Activated CD4-positive, alpha-beta T cell treated with anti-CD3 and anti-CD28 coated beads, Interleukin-2, amount 50 U/mL, for 4 hours (primary cell): ENCODE measurements at places on chromosomes 3 and 15.

DNA sequence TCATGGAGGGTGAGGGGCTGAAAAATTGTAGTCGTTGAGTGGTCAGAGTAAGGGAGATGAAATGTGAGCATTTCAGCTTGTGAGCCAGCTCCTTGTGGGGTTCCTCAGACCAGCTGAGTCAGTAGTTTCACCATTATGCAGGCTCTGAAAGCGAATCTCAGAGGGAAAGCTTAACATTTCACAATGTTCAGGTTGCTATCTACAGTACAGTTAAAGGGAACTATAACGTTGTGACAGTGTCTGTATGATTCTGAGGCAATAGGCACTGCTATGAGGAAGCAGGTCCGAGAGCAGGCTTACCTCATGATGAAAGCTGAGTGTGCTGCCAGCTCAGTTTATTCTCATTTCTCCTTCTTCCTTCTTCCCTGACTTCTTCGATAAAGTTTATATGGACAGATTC, 469.6 kb downstream of the EDEM1 start:
- no peak for DNase-seq

DNA sequence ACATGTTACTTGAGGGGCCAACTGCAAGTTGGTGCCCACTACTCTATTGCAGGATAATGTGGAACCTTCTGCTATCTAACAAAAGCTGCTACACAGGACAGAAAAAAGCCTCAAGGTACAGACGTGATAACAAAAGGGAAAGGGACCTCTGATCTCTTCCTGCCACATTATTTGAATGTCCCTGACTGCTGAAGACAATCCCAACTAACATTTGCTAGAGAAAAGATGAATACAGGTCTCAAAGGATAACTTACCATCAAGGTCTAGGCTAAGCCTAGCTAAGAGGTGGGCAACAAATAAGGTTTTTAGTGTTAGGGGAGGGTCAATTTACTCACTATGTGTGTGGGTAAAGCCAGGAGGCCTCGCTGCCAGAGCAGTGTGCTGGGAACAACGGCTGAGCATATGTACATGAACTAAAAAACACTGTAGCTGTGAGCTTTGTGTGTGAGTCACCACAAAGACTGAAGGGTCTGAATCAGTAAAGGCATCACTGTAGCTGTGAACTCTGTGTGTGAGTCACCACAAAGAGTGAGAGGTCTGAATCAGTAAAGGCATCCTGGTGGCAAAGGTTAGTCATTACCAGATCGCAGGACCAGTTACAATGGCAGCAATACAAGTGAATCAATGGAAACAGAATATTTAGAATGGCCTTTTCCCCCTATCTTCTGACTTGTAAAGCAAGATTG, 111.7 kb downstream of the LMLN start:
- DNase-seq = peak; percentile 18

DNA sequence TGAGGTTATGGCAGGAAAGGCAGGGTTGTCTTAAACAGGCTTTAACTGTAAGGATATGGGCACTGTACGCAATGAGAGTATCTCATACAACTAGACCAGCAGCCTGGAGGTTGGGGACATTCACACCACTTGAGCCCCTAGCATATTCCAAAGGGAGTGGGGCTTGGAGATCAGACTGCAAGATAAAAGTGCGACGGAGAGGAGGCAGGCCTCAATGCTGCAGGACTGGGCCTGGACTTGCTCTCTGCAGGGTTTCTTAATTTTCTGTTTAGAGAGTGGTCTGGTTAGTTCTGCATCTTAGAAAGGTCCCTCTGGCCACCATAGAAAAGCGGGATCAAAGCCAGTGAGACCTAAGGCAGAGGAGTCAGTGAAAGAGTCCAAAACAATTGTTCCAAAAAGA, 357.7 kb upstream of the NR2F2 start:
- DNase-seq = no peak

DNA sequence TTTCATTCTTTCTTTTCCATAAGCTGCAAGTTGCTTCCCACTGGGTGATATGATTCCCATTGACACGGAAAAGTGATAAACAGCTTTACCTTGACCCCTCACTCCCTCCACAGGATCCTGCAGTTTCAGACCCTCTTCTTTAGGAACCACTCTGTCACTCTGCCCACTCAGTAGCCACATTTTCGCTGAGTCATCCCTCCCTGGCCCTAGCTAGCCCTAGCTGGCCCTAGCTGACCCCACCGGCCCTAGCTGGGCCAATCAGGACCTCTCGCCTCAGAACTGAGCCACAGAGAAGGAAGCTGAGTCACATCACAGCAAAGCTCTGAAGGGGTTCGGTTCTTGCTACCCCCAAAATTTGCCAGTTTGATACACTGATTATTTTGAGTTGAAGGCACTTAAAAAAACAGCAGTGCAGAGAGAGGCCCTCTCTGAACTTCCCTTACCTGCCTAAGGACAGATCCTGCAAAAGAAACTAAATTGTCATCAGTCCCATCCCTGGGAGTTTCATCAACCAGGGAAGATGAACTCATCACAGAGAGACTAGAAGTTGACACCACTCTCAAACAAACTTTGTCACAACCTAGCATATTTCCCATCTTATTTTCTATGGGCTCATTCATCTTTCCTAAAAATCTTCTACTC, 233.5 kb upstream of the PROK2 start:
- no peak for DNase-seq

DNA sequence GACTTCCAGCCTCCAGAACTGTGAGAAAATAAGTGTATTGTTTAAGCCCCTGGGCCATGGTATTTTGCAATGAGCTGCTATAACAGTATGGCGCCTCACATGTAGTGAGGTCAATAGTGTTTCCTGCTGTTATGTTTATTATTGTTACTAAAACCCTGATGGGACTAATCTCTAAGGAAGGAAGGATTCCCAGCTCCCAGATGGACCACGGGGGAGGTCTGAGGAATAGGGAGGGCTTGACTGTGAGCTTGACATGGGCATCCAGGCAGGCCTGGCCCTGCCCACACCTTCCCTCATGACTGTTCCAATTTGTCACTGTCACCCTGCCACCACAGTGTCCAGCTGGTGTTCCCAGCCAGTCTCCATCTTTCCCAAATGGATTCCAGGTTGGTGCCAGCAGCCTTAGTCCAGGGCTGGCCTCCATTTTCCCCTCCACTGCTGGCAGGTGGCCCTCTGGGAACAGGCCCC, 14.5 kb upstream of the SLC41A3 start:
- no peak for DNase-seq

DNA sequence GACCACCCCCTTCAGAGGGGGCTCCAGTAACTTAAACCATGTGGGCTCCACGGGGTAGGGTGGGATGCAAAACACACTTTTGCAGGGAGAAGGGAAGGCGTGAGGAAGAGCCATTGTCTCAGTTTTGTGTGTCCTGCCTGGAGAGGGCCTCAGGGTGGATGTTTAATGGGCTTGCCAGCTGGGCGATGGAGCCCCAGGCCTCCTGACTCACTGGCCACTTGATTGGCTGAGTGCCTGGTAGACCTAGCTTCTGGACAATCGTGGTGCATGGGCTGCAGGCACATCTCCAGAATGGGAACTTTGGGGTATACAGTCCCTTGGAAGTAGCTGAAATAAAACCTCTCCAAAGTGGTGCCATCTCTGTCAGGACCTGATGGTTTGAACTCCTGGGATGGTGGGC, 118.3 kb upstream of the MRPS22 start:
- DNase-seq = no peak

- no peak for DNase-seq
Observed at GRCh38 chr3:149848238-149848637, 35.2 kb downstream of the RNF13 start.

DNA sequence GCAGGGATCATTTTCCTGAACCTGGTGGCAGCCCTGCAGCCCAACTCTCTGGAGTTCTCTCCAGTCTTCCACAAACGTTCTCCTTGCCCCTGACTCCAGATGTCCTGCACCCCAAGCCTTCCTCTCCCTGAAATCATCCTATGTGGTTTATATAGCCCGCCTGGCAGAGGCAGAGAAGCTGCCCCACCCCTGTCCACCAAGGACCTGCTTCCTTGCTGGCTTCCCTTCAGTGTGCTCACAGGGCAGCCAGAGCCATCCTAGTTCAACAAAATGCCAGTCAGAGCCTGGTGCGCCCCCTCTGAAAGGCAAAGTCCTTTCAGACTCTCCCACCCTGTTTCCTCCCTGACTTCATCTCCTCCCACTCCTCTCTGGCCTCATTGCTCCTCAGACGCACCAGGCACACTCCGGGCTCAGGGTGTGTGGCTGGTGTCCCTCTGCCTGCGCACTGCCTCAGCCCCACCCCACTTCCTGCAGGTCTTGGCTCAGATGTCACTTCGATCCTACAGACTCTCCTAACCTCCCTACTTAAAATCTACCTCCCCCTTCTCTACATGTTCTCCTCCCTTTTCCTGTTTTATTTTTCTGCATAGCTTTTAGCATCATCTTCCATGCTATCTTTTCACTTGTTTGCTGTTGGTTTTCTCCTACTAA, 5.9 kb downstream of the KBTBD13 start:
- DNase-seq = no peak

GRCh38 chr3:184807549-184807948, 4.4 kb upstream of the VPS8 start:
- DNase-seq = no peak

GRCh38 chr3:127847236-127847720, 25.0 kb upstream of the MGLL start:
- DNase-seq = no peak

DNA sequence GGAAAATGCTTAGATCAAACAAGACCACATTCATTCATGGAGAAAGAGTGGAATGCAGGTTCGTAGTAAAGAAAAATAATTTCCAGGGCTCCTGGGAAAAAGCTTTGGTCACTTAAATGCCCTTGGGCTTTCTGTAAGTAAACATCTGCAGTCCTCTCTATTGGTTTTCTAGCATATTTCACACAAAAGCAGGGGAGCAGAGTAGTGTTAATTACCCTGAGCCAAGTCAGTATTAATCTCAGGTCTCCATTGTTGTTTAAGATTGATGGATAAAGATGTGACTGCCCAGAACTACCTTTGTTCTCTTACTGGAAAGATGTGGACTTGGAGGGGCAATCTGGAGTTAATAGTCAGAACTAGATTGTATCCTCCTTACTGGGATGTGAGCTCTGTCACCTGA, 242.6 kb downstream of the PTPRG start:
- DNase-seq = no peak

- DNase-seq = no peak
Observed at GRCh38 chr15:90871139-90871715, 2.8 kb downstream of the FURIN start.

- DNase-seq = no peak
Observed at GRCh38 chr3:144774897-144775296, 803.3 kb downstream of the DIPK2A start.

DNA sequence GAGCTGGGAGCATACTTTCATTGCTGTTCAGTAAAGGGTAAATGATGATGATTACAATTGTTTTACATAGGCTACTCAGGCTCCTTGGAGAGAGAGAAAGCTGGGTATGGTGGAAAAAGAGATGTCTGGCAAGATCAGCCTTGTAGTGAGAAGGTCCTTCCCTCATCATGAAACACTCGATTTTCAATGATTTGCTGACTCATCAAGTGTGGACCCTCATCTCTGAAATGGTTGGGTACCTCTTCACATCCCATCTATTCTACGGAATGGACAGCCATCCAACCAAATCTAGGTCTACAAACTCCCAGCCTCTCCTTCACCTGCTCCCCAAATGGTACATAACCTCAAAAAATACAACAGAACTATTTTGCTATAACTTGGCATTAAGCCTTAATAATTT, 370.5 kb upstream of the WNT5A start:
- no peak for DNase-seq

DNA sequence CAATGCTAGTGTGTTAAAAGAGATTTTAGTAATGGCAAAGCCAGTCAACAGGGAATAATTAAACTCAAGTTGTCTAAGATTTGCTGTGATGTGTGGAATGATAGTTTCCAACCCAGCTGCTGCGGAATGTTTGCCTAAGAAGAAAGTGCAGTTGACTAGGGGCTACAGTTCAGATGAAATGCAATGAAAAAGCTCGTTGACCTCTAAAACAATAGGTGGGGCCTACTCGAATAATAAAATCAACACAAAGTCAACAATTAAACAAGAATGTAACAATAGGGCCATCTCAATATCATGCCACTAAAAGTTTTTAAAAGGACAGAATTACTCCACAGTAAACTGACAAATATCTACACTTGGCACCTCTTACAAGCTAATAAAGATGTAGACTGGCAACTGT, 484.2 kb downstream of the MECOM start:
- DNase-seq = no peak

DNA sequence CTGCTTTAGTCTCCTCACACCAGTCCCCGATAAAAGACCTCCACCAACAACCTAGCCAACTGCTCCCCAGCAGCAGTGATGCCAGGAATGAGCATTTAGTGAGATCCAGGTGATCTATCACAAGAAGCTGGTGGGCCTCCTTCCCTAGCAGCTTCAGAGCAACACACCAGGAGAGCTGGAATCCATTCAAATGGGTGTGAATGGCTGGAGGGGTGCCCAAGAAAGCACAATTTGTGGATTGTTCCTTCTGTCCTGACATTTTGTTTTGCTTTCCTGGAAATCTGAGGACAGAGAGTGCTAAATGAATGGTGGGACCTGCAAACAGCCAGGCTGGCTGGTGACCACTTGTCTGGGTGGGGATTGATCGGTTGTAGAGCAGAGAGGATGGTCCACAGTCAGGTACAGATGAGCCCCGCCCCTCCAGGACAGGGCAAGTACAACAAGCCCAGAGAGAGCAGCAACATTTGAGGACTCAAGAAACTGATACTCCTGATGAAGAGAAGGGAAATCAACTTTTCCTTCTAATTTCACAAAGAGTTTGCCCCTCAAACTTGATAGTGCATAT, 316.8 kb downstream of the VPS13C start:
- no peak for DNase-seq

DNA sequence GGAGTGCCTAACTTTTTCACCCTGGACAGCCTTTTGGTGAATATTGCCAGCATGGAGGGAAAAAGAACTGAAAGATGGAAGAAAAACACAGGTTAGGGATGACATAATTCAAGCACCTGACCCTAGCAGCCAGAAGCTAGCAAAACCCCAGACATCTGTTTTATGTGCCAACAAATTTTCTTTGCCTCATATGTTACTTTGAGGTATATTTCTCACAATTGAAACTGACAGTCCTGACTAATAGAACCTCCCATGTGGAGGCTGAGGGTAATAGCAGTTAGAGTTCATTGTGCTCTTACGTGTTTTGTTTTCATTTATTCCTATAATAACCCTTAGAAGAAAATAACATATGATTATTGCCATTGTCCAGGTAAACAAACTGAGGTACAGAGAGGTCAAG, 71.5 kb upstream of the SLC25A26 start:
- no peak for DNase-seq

DNA sequence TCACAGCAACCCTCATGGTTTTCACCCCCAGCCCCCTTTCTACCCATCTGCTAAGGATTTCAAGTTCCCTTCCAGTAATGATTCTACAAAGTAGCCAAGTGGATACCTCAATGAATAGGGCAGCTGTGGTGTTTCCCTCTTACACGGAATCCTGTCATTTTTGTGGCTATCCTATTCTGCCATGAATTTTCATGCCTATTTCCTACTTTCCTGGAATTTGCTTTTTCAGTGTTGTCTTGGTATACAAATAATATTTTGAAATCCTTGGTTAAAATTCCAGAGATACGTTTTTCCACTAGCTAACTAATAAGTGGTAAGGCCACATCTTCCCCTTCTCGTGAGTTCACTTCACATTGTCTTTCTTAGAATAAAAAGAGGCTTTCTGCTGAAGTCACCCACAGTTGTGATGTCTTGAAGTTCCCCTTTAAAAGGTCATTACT, 7.5 kb downstream of the ADPRH start:
- DNase-seq = no peak
